Upper lobe of left lung (tissue), 6 donors: ENCODE measurements at places on chromosomes 2 and 18.

DNA sequence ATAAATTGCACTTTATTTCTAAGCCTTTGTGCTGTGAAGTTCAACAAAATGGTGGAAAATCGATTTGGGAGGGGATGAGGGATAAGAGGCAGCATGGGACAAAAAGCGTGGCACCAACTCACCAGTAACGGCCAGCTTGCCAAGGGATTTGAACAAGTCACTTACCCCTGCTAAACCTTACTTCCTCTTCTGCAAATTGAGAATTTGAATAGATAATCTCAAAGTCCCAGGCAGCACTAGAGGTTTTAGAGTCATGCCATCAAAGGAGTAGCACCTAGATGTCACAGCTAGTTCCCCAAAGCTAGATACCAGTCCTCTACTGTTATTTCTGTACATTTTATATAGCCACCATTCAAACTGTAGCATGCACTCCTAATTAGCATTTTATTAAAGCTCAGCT lies 83.7 kb upstream of the VRK2 start:
- DNase-seq = no peak

GRCh38 chr2:232389327-232389726 lies 10.8 kb downstream of the ALPP start:
- DNase-seq = no peak

- DNase-seq = no peak
These were observed 2.4 kb upstream of the CHST10 start for GRCh38 chr2:100419915-100420314.

DNA sequence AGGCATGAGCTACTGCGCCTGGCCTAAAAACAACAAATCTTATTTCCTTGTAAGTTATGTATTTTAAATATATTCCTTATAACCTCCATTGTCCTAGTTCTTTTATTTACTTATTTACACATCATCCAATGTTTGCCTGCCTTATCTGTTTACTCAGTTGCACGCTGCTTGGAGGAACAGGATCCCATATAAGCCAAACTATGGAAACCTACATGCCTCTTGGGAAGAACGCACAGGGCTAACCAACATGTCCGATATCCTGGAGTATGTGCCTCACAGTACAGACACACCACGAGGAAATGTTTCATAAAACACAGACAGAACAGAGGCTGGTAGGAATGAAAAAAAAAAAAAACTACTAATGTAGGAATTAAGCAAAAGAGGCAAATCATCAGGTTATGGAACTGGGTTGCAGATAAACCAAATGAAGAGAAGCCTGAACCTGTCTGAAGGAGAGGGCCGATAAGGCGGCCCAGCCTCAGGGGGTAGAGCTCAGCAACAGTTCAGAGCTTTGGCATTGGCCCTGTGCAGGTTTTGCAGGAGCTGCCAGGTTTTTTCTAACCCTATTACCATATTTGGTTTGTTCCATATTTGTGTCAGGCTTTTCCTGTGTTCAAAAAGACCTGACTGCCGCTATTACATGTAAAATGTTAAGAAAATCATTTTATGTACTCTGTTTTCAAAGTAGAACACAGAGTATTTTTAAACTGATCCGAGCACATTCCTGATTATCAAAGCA lies 19.9 kb upstream of the SP3 start:
- DNase-seq = no peak

DNA sequence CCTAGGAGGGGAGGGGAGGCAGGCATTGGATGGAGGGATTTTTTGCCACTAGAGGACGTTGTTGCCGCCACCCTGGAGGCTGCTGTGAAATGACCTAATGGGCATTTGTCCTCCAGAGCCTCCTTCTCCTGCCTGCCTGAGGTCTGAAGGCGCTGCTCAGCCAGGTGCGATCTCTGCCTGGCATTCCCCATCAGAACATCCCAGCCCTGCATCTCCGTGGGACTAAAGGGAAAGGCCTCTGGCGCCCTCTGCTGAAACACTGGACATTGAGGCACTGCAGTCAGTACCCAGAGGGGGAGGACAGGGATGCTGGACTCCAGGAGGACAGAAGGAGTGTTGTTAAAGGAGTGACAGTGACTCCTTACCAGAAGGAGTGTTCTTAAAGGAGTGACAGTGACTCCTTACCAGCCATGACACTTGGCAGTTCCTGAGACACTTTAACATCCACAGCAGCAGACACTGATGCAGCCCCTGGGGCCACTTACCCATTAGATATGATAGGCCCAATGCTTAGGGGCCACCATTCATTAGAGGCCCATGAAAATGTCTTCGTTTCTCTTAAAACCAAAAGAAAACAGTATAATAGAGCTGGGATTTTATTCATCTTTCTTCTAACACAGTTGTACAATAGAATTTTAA lies 17.0 kb downstream of the THNSL2 start:
- DNase-seq = peak; percentile 50

DNA sequence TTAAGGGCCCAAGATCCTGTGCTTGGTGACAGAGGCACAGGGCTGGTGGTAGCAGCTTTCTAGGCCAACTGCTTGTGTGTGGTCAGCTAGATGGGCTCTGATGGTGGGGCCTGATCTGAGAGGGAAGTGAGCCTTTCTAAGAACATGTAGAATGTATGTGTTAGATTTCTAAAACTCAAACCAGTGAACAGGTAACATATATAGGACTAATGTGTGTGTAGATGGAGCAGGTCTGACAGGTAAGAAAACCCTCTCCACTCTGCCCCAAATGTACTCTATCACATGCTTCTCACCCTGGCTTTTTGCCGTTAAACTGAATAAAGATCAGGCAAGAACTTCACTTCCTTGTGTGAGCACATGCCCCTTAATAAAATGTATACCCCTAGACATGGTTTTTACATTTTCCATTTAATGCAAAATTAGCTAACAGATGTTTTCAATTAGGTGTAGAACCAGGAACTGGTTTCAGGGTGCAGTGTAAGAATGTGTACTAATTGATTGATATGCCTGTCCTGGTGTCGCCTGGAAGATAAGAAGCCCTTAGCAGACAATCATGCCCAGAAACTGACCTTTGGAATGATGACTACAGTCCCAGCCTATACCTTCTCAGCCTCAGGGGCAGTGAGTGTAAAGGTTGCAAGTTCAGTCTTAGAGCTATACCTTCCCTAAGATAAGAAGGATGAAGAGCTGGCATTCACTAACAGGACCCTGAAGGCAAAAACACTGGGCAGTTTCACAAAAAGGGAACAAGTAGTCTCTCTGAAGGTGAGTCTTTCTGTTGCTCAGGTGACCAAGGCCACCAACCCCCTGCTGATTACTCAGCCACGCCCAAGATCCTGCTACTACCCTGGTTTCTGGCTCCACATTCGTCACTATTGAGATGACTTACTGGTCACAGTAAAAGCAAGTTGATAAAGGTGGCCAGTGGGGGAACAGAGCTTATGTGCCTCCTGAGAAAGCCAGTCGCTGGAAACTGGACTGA lies 71.2 kb downstream of the SPATS2L start:
- peak; percentile 58 for DNase-seq

- no peak for DNase-seq
These were observed 356.6 kb downstream of the SPAG16 start for GRCh38 chr2:213640738-213641425.

- DNase-seq = no peak
These were observed 188.0 kb downstream of the CYRIA start for GRCh38 chr2:16477648-16478047.

- no peak for DNase-seq
These were observed 59.5 kb upstream of the BCL2L11 start for GRCh38 chr2:111061191-111061590.

DNA sequence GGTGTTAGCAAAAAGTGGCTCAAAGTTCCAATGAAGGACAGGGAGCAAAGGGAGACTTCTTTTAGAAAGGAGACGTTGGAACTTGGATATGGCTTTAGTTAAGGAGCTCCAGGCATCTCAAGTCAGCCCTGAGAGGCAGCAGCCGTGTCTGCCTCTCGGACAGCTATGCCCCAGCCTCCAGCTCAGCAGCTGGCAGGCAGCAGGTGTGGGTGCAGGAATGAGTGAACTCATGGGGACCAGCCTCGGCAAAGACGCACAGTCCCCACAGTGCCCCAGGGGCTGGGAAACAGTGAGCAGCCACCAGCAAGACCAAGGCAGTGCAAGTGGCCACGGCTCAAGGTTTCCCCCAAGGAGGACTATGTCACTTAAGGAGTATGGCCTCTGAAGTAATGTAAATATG lies 1.6 kb upstream of the LRRFIP1 start:
- DNase-seq = no peak

DNA sequence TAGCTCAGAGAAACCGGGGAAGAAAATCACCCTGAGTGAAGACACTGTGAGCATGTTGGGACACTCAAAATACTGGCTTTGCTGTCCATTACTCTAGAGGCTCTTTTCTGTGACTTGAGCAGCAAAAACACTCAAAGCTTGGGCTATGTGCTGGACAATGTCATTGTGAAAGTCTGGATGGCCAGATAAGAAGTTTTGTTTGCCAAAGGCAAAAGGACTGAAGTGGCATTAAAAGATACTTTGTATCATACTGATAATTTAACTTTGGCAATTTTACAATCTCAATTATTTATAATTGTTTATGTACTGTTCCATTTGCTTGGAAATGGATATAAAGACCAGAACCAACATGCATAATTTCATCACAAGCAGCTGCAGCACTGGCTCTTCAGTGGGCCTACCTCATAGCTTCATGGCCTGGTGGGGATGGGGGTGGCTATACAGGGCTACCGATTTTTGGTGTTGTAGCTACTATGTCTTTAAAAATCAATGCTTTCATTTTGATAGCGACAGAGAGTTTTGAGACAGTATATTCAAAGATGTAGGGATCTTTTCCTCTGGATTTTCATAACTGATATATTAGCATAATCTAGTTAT lies 51.1 kb downstream of the RBKS start:
- no peak for DNase-seq

- no peak for DNase-seq
These were observed 1383.5 kb downstream of the DPP10 start for GRCh38 chr2:115825912-115826311.

- DNase-seq = no peak
These were observed 20.1 kb upstream of the PTH2R start for GRCh38 chr2:208386541-208386940.

DNA sequence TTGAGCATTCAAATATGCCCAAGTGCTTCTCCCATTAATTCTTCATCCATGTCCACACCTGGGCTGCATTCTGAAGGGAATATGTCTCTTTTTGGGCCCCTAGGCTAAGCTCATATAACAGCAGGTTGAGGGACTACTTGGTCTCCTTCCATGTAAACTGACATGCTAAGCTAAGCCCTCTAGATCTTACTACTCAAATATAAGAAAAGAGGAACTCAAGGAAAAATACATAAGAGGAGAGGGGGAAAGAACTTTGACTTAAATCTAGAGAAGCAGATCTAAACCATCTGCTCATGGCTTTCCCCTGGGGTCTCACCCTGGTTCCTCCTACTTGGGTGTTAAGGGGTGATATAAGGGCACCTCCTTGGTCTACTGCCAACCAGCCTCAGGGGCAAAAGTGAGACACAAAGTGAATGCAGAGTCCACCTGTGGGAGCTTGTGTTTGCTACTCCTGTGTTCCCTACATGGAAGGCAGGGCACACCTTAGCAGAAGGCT lies 19.8 kb upstream of the NFU1 start:
- no peak for DNase-seq

- no peak for DNase-seq
These were observed 113.5 kb downstream of the CRIM1 start for GRCh38 chr2:36469106-36469477.
